ENCODE measurements at places on chromosomes 13 and 19. TPM values are rescaled to one million over a fixed set of nuclear protein-coding genes. Genes with fewer than 3 reads are reported as not detected.

SIGLEC11 gene
- not detected for total RNA-seq

C2CD4C gene
- not detected for total RNA-seq

EML2 gene
- total RNA-seq, result 23.4 TPM

GRCh38 chr13:25946321-25946720 lies 105.5 kb downstream of the SHISA2 start:
- no peak for DNase-seq

- no peak for DNase-seq
Observed at GRCh38 chr13:31904941-31905824, 126.4 kb upstream of the FRY start.
